Epithelial cell of esophagus (primary cell): ENCODE measurements at places on chromosomes 3 and 15.
A peak's percentile ranks its signal among the peaks of the same experiment; 100 is the strongest.

GRCh38 chr3:152376351-152377183 is 107.8 kb downstream of the MBNL1 start:
- no peak for DNase-seq

DNA sequence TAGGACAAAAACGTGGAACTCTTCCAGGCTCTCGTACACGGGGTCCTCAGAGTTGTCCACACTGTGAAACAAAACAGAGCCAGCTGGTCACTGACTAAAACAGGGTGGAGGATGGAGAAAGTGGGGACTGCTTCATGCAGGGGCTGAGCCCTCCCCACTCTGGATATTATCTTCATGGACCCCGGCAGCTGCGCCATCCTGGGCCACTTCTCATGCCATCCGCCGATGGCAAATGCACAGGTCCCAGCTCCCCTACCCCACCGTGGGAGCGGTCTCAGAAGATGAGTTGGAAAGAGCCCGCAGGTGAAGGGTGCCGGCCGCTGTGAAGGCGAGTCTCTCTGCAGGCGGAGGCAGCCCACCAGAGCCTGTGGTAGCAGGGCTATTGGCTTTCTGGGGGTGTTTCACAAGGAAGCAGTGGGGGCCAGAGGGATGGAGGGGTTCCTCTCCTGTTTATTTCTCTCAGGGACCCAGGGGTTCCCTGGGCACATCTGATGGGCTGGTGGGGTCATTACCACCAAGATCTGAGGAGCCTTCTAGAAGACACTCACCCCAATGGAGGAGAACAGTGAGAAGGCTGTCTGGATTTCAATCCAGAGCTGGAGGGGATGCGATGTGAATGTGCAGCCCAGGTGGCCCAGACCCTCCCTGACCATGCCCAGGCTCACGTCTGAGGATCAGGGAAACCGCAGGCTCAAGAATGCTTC is 177.3 kb downstream of the KLF13 start:
- DNase-seq = no peak

- peak; percentile 2 for DNase-seq
Measured at GRCh38 chr3:145243875-145244274, 917.1 kb downstream of the PLOD2 start.

DNA sequence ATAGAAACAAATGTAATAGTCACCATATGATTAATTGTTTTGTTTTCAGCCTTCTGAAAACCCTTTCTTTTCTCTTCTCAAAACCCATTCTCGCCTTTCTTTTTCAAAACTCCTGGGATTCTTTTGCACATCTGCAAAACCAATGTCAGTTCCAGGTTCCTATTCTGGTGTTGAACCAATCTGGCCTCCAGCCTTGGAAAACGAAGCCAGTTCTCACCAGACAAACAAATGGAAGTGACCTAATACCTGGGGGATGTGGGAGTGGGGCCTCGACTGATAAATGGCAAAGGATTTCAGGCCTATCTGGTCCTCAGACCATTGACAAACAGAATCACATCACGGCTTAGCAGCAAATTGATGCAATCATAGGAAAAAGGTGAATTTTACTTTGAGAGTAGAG is 73.0 kb downstream of the COL8A1 start:
- no peak for DNase-seq
